Umbilical cord (tissue), 2 donors: ENCODE measurements at places on chromosomes 3 and 15. TPM values are rescaled to one million over a fixed set of nuclear protein-coding genes. Genes with fewer than 3 reads are reported as not detected.

GRCh38 chr15:77702211-77702957, 69.7 kb upstream of the LINGO1 start:
- DNase-seq, result peak; percentile 24

GRCh38 chr3:141384157-141384556, 15.9 kb downstream of the ZBTB38 start:
- no peak for DNase-seq

DNA sequence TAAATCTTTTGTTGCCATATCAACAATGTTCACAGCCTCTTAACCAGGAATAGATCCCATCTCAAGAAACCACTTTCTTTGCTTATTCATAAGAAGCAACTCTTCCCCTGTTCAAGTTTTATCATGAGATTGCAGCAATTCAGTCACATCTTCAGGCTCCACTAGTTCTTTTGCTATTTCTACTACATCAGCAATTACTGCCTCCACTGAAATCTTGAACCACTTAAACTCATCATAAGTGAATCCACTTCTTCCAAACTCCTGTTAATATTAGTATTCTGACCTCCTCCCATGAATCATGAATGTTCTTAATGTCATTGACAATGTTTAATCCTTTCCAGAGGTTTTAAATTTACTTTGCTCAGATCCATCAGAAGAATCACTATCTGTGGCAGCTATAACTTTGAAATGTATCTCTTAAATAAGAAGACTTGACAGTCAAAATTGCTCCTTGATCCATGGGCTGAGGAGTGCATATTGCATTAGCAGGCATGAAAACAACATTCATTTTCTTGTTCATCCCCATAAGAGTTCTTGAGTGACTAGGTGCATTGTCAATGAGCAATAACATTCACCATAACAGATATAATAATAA, 205.9 kb downstream of the DTWD1 start:
- DNase-seq, result no peak

DNA sequence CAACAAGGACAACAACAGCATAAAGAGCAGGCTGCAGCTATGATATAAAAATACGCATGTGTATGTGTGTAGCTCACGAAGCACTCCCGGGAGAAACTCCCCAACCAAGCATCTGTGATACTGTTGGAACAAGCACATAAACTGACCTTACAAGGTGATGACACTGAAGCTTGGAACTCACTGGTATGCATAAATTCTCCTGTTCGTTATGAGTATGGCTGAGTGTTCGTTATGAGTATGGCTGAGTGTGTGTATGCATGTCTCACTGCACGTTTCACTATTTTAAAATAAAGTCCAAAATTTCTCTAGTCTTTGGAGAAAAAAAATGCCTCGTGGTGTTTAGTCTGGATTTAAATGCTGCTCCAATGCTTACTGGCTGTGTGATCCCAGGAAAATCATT, 256.8 kb downstream of the RORA start:
- no peak for DNase-seq

DNA sequence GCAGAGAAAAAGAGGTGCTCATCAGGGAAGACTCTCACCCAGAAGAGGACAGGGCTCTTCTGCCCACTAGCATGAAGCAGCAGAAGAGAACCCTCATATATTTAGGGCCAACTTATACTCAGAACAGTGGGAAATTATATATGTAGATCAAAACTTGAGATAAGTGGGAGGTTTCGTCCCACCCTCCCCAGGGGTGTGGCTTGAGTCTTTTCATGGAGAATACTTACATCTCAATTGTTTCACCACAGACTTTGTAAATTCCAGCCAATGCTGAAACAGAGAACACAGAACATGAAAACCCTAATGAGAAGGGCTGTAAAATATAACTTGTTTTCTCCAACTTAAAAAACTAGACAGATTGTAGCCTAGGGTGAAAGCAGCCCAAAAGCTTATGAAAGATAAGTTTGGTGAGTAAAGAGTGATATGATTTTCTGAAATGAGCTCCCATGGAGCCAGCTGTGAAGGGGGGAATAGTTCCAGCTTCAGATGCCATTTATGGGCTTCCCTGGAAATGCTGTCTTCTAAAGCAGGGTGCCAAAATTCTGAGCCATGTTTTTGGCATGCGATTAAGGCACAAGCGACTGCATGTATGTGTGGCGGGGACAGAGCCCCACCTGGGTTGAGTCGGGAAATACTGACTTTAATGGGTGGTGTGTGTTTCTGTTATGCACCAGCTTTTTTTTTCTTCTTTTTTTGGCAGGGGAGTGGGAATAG, 92.9 kb downstream of the WDR76 start:
- DNase-seq, result peak; percentile 28

GRCh38 chr3:150352931-150353330, 55.2 kb upstream of the TSC22D2 start:
- DNase-seq, result no peak

GRCh38 chr3:128316481-128316891, 150.2 kb downstream of the DNAJB8 start:
- peak; percentile 63 for DNase-seq

DNA sequence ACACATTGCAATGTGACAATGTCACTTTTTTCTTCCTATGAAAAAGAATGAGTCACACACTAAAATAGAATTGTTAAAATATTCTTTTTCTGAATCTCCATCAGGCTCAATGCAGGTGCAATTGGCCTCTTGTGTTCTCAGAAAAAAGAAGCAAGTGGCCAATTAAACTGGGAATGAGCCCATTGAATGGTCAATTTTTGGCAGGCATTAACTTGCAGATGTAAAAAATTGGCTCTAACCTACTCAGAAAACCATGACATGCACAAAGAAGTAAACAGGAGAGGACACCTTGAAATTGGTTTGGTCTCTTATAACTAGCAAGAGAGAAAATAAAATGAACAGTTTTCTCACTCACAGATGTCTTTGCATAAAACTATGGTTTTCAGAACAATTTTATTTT, 820.8 kb downstream of the TBL1XR1 start:
- no peak for DNase-seq

DNA sequence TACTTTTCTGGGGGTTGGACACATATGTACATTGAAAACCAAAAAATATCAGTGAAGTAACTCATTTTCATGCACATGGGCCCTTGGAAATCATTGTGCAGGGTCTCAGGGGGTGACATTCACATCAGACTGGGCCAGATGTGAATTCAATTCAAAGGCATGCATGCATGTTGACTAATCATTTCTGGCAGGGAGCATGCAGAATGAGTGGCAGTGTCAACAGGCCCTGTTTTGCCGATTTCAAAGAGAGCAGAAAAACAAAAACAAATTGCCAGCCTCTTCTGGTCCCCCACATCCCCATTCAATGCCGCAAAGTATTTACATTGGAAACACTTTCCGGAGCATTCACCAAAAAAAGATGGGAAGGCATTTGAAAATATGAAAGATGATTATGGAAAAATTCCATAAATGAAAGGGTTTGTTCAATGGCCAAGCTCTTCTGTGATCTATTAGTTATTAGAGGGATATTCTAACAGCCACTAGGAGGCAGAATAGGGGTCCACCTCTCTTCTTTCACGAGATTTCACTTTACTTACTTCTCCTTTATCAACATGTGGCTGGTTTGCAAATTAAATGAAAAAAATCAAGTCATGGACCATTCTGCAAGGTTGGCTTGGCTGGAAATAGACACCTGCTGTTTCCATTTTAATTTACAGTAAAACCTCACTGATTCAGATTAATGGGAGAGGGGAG, 119.9 kb upstream of the FEZF2 start:
- DNase-seq, result no peak

Gene GABRA5
- 0.96 TPM for total RNA-seq

Gene ALDH1L1
- total RNA-seq, result 3.6 TPM

Gene PLCB2
- 6.3 TPM for total RNA-seq

Gene ITIH1
- 1.2 TPM for total RNA-seq

Gene MKRN2OS
- 4.1 TPM for total RNA-seq

Gene SUCNR1
- 1.4 TPM for total RNA-seq

Gene TM6SF1
- total RNA-seq, result 4.6 TPM
